ENCODE measurements at places on chromosomes 6 and 20.

DNA sequence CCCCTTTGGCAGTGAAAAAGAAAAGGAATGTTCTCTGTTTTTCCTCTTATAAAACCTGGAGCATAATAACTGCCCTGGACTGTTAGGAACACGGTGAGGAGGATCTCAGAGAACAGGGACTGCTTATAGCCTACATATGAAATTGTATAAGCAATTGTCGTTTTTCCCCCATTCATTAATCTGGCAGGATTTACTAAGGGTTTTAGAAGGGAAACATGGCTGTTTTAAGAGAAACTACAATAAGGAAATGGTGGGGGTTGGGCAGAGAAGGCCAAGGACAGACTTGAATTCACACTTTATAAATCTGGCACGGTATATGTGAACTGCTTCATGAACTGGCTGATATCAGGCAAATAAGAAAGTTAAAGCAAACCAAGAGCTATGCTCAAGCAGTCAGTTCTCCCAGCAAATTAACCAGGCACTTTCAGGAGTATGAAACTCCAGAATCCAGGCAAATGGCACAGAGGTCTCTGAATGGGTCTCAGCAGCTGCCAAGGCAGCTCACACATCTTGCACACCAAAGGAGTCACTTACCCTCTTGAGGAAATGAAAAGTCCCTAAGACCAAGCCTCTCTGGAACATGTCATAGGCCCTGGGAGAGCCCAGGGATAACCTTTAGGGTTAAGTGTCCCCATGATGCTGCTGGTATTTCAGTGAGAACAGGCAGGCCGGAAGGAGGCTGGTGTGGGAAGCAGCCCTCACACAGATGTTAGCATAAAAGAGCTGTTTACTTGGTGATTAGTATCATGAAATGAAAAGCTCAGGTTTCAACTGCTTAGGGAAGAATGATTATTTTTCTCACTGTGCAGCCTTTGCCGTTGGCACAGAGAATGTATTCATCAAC, 260.5 kb upstream of the MARCKS start:
- no peak for DNase-seq

GRCh38 chr6:136114661-136115060, 135.4 kb downstream of the MTFR2 start:
- no peak for DNase-seq

DNA sequence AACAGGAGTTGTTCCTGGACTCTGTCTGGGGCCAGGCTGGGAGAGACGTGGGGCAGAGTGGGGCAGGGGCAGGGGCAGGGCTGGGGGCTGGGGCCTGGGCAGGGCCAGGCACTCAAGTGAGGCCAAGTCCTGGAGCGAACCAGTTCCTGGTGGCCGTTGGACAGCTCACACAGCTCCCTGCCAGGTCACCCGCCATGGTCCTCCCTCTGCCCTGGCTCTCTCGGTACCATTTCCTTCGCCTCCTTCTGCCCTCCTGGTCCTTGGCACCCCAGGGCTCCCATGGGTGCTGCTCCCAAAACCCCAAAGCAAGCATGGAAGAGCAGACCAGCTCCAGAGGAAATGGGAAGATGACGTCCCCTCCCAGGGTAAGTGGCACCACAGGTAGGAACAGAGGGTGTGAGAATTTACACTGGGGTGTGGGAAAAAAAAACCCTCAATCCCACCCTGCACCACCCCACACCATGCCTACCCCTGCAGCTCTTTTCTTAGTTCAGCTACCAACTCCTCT, at the start of gene MCCD1:
MCCD1 (plus strand) TSS at position 142 of the 508 bp plus-strand sequence; CDS start at position 195, 53 bp downstream.
- DNase-seq: no peak

DNA sequence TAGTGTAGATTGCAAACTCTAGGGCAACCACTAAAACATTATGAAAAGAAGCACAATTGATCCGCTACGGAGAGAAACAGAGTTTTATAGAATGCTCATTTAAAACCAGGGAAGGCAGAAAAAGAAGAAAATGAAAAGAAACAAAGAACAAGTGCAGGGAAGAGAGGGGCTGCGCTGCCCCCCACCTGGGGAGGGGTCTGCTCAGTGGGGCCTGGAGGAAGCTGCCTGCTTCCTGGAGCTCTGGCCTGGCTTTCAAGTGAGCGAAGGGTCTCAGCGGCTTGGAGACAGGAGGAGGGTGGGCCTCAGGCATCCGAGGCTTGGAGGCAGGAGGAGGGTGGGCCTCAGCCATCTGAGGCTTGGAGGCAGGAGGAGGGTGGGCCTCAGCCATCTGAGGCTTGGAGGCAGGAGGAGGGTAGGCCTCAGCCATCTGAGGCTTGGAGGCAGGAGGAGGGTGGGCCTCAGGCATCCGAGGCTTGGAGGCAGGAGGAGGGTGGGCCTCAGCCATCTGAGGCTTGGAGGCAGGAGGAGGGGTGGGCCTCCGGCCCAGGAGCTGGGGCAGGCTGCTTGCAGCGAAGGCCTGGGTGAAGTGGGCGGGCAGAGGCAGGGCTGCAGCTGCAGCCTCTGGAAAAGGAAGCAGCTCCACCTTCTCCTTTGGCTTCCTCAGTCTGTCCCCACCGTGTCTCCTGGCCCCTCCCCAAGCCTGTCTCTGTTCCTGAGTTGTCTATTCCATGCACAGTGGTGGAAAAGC, 406.3 kb downstream of the TAF4 start:
- peak; percentile 13 for DNase-seq

GRCh38 chr20:2967841-2968240, 75.6 kb upstream of the GNRH2 start:
- DNase-seq: no peak

DNA sequence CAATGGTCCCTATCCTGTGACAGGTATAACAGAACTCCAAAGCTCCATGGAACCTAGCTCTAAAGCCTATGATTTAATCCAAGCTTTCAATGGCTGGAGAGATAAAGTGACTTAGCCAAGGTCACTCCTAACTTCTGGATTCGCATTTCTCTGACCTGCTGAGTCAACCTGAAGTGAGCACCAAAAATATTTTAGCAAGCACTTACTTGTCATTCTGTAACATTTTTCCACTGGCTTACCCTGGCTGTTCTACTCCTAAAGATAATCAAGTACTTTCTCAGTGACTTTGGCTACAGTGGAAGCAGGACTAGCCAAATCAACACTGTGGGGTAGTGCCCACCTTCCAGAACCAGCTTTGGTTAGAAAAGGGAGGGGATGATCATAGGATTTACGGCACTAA, 188.3 kb downstream of the OGFRL1 start:
- no peak for DNase-seq

DNA sequence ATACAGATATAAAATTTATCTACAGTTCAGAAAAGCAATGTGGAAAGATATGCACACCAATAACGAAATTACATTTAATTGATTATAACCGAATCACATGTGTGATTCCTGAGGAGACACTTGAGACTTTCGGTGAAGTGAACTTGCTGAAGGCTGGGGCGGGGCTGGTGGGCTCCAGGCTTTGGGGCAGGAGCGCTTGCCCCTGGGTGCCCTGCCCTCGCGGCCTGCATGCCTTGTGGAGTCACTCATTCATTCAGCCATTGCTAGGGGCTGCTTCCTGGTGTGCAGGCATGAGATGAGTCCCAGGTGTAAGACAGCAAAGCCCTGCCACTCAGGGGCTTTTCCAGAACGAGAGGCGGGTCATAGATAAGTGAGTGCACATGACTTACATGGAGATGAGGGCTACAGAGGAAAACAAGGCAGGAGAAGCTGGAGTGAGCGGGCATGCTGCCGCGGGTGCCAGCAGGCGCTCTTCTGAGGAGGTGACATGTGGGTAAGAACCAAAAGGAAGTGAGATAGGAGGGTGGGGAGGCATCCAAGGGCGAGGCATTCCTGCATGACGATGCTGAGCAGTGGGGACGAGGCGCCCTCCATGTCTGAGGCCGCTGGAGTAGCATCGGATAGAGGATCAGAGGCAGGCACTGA, 88.7 kb downstream of the BMP7 start:
- DNase-seq: no peak

- no peak for DNase-seq
Observed at GRCh38 chr6:147438758-147439528, 69.5 kb upstream of the SAMD5 start.

DNA sequence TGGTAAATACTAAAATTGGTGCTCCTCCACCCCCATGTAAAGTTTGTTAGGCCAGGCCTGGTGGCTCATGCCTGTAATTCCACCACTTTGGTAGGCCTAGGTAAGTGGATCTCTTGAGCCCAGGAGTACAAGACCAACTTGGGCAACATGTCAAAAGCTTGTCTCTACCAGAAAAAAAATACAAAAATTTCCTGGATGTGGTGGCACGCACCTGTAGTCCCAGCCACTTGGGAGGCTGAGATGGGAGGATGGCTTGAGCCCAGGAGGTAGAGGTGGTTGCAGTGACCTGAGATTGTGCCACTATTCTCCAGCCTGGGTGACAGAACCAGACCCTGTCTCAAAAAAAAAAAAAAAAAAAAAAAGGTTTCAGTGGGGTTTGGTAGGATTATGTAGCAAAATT, 41.7 kb downstream of the ITCH start:
- no peak for DNase-seq

GRCh38 chr6:42599558-42599957, 35.7 kb downstream of the UBR2 start:
- no peak for DNase-seq

DNA sequence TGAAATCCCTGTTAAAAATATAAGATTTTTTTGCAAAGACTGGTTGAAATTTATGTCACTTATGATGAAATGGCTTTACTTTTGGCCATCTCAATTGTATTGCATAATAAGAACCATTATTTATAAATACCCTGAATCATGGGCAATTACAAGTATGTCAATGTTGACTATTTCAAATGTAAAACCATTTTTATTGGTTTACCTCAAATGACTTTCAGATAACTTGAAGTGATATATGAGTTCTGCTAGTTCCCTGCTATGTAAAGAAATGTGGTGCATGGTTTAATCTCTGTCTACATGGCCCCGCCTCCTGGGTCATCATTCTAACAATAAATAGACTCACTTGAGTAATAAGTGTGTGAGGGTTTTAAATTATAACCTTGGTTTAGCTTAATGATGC, 275.6 kb upstream of the PREP start:
- no peak for DNase-seq

- no peak for DNase-seq
Observed at GRCh38 chr20:63686492-63687321, 9.7 kb upstream of the TNFRSF6B start.

DNA sequence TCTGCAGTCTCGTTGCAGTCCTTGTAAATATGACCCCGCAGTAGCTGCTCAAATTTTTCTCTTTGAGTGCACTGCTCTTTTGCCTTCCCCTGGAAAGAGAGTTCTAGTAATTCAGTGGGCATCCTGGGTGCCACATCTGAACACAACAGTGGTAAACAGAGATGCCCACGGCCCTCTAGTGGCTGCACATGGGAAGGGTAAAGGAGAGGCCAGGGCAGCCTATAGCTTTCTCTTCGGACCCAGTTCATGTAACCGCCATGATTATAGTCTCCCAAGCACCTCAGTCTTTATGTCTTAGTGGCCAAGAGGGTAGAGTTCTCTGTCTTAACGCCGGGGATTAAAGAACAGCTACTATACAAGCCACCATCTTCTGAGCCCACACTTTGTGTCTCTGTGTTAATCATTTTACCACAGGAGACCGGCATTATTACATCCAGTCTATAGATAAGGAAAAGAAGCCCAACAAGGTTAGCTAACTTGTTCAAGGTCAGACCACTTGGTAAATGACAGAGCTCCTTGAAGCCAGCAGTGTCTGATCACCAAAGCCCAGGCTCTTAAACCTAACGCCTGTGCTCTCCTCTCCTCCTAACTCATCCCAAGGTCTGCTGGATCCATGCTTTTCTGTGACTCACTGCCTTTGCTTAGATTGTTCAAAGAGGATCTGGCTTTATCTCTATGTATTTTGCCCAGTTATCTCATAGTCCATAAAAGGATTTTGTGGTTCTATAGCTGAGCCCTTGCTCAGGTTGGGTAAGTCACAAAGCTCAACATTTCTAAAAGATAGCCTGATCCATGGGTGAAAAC, 81.8 kb downstream of the ISM1 start:
- peak; percentile 30 for DNase-seq

DNA sequence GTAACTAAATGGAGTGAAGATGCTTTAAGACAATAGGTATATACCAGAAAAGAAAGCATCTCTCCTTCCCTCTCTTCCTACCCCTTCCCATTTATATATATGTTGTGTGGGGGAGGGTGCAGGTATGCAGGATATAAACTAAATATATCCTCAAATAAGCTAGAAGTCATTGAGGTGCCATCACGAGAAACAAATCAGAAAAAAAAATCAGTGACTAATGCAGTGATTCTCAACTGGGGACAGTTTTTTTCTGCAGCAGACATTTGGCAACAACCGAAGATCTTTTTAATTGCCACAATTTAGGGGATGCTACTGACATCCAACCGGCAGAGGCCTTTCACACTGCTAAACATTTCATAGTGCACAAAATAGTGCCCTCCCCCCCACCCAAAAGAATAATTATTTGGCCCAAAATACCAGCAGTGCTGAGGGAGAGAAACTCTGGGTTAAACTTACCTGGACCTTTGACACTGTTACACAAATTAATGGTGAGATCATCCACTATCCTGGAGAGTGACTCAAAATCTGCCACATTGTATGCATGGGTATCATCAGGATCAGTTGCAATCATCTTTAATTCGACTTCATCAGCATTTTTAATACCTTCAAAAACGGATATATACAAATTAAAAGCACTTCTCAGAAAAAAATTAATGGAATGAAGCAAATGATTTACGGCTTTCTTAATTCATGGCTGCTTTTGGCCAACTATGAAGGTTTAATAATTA, 55.0 kb downstream of the COL12A1 start:
- no peak for DNase-seq

GRCh38 chr20:38414769-38415450, 20.2 kb downstream of the SNHG17 start:
- no peak for DNase-seq

- DNase-seq: no peak
Observed at GRCh38 chr6:41775293-41775882, 4.3 kb downstream of the FRS3 start.

DNA sequence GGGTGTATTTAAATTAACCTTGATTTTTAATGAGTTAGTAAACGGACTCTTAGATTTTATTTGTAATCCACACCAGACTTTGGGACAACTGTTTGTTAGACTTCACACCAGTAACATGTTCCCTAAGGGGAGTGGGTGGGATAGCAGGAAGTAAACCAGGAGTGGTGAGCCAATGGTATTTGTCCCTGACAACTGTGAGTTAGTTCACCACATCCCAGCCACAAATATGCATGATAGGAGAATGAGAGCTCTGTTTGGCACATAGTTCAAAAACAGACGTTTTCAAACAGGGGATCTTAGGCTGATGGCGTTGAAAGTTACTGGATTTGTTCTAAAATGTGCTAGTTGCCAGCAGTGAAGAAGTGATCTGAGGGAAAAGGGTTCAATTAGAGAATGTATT, 18.7 kb upstream of the COL10A1 start:
- DNase-seq: no peak

GRCh38 chr6:166592821-166593220, 6.3 kb upstream of the RAMACL start:
- DNase-seq: no peak

DNA sequence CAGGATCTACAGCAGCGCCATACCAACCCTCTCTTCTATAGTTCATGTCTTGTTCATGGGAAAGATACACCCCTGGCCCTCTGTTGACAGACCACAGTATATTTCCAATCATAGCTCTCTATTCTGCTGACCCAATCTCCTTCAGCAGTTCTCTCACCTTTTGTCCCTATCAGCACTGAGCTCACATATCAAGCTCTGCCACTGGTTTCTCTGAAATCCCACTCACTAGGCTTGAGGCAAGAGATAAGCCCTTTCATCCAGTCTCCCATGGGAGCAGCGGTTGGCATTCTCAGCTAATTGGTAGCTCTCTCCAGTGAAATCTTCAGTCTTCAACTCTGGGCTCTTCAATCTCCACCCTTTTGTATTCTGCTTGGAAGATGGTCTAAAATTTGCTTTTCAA, 313.4 kb downstream of the GJA1 start:
- no peak for DNase-seq

GRCh38 chr6:26205625-26206574, 118.7 kb downstream of the HFE start:
- peak; percentile 26 for DNase-seq
